ENCODE measurements at places on chromosomes 7 and 10.

DNA sequence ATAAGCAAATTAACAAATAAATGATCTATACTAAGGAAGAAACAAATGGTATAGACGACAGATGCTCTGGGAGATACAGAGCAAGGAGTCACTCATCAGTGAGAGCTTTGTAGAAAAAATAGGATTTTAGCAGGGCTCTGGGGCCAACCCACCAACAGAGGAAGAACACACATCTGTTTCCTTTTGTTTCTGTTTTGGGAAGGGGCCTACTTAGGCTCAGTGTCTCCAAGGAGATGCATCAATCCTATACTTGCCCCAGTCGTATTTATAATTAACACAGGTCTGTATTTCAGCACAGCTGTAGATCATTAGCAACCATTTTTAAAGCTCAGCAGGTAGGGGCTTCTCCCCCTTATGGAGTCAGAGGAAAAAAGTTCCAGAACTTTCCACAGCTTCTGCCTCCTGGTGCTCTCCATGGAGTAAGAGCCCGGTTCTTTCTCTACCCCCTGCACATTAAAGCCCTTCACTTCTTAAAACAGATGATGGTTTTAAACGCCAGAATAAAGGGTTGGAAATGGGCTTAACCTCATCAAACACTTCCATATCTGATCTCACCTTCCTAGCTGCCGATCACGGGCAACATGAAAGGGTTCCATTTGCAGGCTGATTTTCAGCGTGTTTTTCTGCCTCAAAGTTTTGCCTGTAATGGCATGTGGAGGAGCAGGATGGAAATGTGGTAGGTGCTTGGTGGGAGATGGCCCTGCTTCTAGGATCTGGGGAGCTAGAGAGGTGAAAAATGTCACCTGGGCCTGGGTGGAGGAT, 291.7 kb downstream of the TCF7L2 start:
- DNase-seq = no peak

- no peak for DNase-seq
These were observed at the start of gene CREB5 for GRCh38 chr7:28411876-28412662. TSS of gene CREB5 (plus strand) at chr7:28412518. CDS start at chr7:28412915, 397 bp downstream.

DNA sequence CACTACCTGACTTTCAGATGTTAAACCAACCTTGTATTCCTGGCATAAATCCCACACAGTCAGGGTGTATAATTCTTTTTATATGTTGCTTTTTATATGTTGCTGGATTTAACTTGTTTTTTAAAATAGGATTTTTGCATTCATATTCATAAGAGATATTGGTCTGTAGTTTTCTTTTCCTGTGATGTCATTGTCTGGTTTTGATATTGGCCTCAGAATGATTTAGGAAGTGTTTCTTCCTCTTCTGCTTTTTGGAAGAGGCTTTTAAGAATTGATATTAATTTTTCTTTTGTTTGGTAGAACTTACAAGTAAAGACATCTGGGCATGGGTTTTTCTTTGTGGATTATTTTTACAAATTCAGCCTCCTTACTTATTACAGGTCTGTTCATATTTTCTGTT, 93.1 kb downstream of the CARD11 start:
- no peak for DNase-seq

DNA sequence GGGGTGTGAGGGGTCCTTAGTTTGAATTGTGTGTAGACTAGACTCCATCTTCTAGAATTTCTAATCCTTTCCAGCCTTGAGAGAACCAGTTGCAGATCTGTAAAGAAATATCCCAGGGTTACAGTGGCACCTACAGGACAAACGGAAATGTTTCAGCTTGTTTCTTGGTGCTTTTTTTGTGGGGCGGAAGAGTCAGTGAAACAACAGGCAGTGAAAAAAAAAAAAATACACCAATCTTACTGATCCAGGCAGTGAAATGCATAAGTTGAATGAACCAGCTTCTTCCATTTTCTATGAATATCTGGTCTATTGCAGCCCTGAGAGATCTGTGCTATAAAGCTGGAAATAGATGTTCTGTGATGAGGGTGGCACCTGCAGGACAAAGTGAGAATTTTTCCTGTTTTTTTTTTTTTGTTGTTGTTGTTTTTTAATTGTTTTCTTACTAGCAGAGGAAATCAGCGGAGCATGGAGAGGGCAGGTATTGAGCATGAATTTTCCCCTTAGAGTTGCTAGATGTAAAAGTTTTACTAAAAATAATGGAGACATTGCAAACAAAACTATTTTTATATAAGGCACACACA, 81.9 kb upstream of the DYNC1I1 start:
- no peak for DNase-seq

DNA sequence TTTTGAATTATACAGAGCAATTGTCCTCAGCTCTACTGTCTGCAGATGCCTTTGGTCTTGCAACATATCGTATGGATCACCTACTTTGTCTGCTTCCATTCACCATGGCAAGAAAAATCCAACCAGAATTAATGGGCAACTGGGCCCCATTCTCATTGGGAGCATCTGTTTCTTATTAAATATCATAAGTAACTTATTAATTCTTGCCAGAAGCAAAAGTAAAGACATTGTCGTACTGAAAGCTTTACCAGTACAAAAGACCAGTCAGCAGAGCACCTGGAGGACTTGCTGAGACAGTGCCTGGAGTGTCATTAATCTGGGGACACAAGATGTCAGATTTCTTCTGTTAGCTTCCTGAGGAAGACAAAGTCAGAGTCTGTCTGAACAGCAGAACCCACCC, 404.5 kb downstream of the INHBA start:
- DNase-seq = no peak

DNA sequence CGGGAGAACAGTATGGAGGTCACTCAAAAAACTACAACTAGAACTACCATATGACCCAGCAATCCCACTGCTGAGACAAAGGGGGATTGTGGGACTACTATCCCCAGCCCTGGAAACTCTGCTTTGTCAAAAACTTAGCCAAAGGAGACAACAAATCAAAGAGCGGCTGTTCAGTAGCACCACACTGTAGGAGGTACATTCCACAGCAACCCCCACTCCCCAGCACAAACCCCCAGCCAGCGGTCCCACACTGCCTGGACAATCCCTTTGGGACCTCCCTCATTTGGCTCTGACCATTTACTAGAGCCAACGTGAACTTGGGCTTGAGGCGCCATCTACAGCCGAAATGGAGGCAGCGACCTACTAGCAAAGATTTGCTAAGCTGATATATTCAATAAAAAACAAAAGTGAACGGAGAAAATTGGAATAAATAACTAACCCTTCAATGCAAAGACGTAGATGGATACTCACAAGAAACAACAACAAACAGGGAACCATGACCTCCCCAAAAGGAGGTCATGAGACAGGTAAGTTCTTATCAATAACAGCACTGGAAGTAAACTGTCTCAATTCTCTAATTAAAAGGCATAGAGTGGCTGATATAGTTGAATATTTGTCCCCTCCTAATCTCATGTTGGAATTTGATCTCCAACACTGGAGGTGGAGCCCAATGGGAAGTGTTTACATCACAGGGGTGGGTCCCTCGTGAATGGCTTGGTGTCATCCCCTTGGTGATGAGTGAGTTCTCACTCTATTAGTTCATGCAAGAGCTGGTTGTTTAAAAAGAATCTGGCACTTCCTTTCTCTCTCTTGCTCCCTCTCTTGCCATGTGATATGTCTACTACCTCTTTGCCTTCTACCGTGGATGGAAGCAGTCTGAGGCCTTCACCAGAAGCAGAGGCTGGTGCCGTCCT, 119.0 kb upstream of the KCNMA1 start:
- DNase-seq = no peak

DNA sequence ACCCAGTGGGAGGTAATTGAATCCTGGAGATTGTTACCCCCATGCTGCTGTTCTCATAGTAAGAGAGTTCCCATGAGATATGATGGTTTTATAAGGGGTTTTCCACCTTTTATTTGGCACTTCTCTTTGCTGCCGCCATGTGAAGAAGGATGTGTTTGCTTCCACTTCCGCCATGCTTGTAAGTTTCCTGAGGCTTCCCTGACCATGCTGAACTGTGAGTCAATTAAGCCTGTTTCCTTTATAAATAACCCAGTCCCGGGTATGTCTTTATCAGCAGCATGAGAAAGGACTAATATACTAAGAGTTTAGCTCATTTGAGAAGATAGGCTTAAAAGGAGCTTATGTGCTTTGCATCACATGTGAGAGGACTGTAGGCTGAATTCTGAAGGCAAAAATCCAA, 29.3 kb downstream of the TMEM248 start:
- DNase-seq = no peak

DNA sequence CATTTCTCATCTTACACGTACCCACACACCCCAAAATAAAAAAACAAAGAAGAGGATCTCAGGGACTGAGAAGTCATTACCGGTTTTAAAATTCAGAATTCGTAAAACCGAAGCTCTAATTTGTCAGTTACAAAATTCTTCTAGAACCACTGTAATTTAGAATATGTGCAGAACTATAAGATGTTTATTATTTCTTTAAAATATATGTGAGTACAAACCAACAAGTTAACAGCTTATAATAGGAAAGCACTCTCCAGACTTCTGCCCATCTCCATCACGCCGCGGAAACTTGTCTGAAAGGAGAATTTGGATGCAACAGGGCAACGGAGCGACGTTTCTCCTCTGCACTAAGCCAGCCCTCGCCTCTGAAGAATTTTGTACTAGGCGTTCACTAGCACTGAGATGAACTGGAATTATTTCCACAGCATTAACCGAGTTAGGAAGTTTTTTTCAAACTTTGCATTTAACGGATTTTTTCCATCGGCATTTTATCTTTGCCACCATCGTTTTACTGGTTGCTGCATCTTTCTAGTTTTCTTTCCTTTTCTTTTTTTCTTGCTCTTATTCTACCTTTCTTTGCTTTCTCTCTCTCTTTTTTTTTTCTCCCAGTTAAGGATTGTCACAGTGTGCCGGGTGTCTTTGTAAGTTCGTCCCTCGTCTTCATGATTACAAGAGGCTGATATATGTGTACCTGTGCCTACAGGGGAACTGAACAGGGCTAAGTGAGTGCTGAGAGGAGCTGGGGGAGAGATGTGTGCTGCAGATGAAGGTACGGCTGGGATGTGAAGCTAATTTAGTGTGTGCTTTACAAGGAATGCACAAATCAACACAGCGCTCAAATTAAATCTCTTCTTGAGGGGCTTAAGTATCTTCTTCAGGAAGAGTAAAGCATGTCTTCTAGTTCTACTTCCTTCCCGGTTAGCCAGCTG, 295.9 kb upstream of the NFE2L3 start:
- DNase-seq = no peak

GRCh38 chr10:113527211-113527906, 25.5 kb upstream of the HABP2 start:
- DNase-seq = no peak

DNA sequence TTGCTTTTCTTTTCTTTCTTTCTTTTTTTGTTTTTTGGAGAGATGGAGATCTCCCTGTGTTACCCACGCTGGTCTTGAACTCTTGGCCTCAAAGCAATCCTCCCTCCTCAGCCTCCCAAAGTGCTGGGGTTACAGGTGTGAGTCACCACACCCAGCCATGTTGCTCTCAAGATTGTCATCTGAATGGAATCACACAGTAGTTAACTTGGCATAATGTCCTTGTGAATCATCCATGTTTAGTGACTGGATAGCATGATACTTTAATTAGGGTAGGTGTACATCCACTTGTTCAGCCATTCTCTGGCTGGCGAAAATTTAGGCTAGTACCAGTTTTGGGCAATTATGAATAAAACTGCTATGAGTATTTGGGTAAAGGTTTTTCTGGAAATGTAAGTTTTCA, 15.4 kb upstream of the GRB10 start:
- no peak for DNase-seq
